Gastroesophageal sphincter (tissue), 4 donors: ENCODE measurements at places on chromosomes 11 and 22. TPM values are rescaled to one million over a fixed set of nuclear protein-coding genes. Genes with fewer than 3 reads are reported as not detected.

GRCh38 chr11:48123254-48123875 lies 93.2 kb upstream of the OR4B1 start:
- ATAC-seq = no peak

The NLRX1 gene
- 21.6 TPM for total RNA-seq

DNA sequence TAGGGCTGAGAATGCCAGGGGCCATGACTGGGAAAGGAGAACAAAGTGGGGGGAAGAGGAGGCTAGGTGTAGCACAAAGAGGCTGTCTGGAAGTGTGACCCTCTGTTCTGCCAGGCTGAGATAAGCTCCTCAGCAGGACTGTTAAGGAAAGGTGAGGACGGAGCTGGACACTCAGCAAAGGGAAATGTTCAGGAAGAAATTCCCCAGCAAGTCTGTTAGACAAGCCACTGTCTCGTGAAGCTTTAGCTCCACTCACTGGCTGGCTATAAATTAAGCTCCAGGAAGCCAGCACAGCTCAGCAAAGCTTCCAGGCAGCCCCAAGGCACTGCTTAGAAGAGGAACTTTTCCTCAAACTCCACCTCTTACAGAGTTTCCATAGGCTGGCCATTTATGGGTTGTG lies 181.2 kb upstream of the API5 start:
- no peak for ATAC-seq

GRCh38 chr22:44431256-44431655 lies 66.8 kb downstream of the RTL6 start:
- ATAC-seq = no peak

- ATAC-seq = no peak
These were observed 112.6 kb downstream of the CADM1 start for GRCh38 chr11:115391598-115391997.

DNA sequence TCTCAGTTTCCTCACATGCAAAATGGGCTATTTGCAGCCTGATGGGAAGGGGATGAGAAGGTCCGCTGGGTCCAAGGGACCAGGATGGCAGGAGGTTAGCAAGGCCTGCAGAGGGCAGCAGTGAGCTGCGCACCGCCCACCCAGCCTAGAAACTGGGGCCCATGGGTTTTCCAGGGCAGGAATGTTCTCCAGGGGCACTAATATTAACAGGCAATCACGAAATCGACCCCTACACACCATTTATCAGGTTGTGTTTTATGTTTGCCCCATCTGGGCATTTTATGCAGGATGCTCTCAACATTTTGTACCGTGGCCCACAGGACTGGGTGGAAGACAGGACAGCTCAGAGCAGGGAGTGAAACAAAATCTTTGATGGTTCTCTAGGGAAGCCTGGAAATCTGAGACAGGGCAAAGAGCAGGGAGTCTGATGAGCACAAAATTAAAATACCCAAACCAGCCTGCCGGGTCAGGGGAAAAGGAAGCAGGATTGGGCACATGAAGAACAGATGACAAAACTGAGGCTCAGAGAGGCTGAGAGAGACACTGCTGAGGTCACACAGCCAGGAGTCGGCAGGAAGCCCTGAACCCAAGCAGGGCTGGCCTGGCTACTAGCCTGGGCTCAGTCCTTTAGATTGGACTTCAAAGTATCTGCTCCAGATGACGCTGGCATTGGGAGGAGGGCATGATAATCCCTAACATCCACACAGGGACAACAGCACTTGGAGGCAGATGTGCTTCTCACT lies 1.6 kb upstream of the BCR start:
- ATAC-seq = peak; percentile 36

The SYVN1 gene
- 38.7 TPM for total RNA-seq

DNA sequence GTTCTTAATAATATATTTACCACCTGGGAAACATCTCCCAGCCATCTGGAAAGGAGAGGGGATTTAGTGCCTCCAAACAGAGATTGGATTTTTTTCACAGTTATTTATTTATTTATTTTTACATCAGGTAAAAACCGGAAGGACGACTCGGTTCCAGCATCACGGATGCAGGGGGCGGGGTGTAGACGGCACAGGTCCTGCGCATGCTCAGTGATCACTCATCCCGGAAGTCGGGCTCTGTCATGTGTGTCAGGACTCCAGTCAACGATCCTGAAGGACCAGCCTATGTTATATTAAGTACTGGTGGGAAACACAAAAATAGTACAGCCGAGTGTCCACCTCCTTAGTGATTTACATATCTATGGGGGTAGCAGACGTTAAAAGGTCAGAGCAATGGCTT lies 467.6 kb downstream of the NTM start:
- ATAC-seq = no peak

GRCh38 chr11:13448876-13449275 lies 14.1 kb downstream of the BTBD10 start:
- ATAC-seq = peak; percentile 78

- ATAC-seq = no peak
These were observed 298.2 kb downstream of the DDX10 start for GRCh38 chr11:108963118-108963517.

The CHADL gene
- 8.8 TPM for total RNA-seq

DNA sequence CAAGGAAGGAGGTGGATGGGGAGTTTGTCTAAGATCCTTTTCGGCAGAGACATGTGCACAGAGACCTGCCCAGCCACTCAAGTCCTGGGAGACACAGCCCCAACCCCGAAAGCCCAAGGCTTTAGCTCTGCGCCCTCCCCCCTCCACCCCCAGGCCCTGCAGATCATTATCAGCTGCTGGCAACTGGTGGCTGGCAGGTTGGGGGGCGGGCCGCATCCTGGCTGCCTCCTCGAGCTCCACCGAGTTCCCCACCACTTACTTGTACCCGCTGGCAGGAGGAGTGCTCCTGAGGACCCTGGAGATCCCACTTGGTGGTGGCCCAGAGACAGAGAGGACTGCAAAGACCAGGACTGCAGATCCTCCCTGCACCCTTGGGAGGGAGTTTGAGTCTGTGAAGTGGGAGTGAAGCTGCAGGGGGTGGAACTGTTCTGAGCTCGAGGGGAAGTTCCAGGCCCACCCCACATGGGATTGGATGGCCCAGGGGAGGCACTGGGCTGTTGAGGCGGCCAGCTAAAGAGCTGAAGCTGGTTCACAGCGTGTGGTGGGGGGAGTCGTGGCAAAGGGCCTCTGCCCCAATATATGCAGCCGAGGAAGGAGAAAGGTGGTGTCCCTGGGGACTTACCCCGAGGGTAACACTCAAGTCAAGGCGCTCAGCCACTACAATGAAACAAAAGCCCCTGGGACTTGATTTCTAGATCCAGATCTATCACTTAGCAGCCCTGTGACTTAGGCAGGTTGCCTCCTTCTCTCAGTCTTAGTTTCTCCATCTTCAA lies 19.9 kb upstream of the CCDC86 start:
- ATAC-seq = no peak

DNA sequence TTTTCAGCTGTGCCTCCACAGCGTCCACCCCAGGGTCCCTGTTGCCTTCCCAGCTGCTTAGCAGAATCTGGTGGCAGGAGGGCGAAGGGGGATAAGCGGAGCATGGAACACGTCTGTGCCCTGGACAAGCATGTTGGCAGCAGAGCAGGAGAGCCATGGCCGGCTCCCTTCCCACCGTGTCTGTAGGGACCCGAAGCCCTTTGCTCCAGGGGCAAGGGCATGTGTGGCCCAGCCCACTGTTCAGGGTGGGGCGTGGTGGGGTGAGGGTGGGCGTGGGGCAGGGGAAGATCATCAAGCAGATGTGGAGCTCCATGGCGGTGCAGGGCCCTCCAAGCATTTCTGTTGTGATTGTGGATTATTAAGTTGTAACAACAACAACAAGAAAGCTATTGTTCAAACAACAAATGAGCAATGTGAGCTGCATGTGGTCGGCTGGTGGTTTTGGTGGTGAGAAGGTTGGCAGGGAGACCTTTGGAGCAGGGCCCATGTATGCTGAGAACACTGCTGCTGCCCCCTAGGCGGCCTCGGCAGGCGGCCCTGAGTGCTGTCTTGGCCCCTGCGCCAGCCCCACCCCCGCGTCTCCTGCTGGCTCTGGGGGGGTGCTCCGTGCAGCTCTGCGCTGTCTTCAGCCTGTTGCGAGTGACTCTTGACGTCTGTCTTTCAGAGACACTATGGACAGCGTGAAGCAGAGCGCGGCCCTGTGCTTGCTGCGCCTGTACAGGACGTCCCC lies 50.9 kb downstream of the AP2A2 start:
- ATAC-seq = no peak

- ATAC-seq = no peak
These were observed 345.7 kb upstream of the NARS2 start for GRCh38 chr11:78920329-78920728.

- no peak for ATAC-seq
These were observed 52.4 kb downstream of the ALX4 start for GRCh38 chr11:44257338-44258189.

The L3MBTL2 gene
- 11.9 TPM for total RNA-seq

DNA sequence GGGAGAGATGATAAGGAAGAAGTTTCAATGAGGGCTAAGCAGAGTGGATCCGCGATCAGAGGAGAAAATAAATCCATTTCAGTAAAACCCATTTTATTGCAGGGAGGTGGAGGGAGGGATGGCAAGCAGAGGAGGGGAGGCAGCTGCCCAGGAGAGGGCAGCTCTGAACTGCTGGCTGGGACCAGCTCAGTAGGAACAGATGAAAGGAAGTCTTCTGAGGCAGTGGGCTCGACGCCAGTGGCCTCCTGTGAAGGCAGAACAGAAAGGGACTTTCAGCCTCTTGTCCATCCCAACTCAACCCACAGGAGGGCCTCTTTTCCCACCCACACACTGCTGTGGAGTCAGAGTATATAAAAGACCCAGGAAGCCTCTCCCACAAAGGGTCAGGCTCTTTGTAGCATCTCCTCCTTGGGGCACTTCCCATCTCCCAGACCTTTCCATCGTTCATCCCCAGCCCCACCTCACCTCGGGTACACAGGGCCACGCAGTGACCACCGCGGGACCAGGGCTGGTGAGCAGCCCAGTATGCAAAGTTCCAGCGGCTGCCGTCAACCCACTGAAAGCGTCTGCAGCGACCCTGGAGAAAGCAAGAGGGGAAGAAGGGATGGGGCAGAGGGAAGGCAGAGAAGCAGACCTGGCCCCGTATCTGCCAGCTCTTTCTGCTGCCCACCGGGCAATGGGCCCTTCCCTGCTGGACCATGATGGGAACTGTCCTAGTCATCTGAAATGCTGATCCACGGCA lies 3.0 kb downstream of the PRG2 start:
- no peak for ATAC-seq

DNA sequence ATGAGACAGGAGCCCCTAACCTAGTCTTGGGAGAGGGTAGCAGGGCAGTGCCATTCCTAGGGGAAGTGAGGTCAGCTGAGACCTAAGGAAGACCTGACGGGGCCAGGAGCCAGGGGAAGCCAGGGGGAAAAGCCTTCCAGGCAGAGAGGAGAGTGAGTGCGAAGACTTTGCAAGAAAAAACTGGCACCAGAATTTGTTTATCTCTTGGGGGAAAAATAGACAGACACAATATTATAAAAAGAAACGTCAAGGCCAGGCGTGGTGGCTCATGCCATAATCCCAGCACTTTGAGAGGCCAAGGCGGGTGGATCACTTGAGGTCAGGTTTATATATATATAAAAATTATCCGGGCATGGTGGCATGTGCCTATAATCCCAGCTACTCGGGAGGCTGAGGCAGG lies 26.9 kb upstream of the TESMIN start:
- no peak for ATAC-seq

GRCh38 chr22:40180403-40180802 lies 2.7 kb downstream of the TNRC6B start:
- no peak for ATAC-seq

- ATAC-seq = no peak
These were observed 23.8 kb downstream of the FSHB start for GRCh38 chr11:30254307-30255298.

- no peak for ATAC-seq
These were observed 55.7 kb downstream of the MYH9 start for GRCh38 chr22:36331912-36332622.

The MAPK8IP1 gene
- total RNA-seq = 13.5 TPM

DNA sequence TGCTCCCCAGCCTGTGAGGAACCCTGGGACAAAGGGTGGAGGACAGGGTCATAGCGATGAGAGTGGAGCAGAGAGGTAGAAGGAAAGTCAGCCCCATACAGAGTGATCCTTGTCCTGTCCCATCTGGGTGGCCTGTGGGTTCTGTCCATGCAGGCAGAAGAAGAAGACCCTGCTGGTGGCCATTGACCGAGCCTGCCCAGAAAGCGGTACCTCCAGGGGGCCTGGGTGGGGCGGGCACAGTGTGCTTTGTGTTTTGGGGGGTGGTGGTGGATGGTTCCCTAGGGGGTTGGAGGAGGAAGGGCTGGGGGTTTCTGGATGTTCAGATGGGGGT lies 7.9 kb downstream of the SIDT2 start:
- ATAC-seq = no peak

The NDUFC2 gene
- 90.3 TPM for total RNA-seq

The APOC3 gene
- not detected for total RNA-seq

DNA sequence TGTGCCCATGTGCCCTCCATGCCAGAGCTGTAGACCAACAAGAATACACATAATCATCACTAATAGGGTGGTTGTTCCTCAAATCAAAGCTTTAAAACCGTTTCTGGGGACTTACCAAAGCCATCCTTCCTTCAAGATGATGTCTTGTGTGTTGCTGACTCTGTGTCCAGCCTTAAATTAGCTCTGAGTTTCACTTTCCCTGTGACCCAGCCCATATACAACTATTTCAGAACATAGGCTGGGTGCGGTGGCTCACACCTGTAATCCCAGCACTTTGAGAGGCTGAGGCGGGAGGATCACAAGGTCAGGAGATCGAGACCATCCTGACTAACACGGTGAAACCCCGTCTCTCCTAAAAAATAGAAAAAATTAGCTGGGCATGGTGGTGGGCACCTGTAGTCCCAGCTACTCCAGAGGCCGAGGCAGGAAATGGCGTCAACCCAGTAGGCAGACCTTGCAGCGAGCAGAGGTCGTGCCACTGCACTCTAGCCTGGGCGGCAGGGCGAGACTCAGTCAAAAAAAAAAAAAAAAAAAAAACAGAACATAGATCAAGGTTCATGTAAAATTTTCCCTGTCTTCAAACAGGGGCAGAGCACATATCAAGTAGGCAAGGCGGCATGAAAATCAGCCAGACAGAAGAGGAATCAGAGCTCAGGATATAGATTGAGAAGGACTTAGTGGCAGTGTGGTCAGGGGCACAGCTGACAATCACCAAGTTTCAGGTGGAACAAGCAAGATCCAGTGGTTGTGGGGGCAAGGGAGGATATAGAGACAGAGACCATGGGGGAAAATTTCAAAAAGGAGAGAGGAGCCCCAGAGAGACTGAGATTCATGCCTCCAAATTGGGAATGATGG lies at the start of gene PLAAT2:
Gene PLAAT2 (minus strand): TSS at position 179 of the 855 bp plus-strand sequence. CDS start 55 bp downstream, at position 124.
- no peak for ATAC-seq

The SMIM35 gene
- not detected for total RNA-seq

GRCh38 chr11:8913961-8914660 lies 3.1 kb downstream of the AKIP1 start:
- ATAC-seq = no peak

DNA sequence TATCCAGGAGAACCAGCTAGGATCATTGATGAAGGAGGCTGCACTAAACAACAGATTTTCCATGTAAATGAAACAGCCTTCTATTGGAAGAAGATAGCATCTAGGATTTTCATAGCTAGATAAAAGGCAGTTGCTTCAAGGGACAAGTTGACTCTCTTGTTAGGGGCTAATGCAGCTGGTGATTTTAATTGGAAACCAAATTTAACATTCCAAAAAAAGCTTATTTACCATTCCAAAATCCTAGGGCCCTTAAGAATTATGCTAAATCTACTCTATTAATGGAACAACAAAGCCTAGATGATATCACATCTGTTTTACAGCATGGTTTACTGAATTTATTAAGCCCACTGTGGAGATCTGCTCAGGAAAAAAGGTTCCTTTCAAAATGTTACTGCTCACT lies 66.5 kb upstream of the GRK2 start:
- ATAC-seq = no peak
